Adipocyte (in vitro differentiated cells): ENCODE measurements at places on chromosomes 7 and 10.
A peak's percentile ranks its signal among the peaks of the same experiment; 100 is the strongest.

- peak; percentile 96 for DNase-seq
Observed at GRCh38 chr10:89481662-89482061, 53.7 kb downstream of the SLC16A12 start.

- peak; percentile 42 for DNase-seq
Observed at GRCh38 chr10:97355571-97355975, 21.0 kb upstream of the FRAT2 start.

GRCh38 chr7:210401-210925 is 18.1 kb downstream of the FAM20C start:
- DNase-seq = no peak

DNA sequence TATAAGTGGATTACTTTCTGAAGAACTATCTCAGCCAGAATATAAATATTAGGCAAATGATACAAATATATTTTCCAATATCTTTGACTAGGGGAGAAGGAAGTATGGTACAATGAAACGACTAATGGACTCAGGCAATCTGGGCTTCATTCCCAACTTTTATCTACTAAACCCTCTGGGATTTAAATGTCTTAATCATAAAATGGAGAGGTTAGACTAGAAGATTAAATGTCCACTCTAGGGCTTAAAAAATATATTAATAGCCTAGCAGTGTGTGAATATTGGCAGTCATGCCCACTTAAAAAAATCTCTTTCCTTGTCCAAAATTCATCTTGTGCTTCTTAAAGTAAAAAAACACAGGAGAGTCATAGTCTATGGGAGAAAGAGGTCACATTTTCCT is 98.3 kb downstream of the CTTNBP2 start:
- no peak for DNase-seq

DNA sequence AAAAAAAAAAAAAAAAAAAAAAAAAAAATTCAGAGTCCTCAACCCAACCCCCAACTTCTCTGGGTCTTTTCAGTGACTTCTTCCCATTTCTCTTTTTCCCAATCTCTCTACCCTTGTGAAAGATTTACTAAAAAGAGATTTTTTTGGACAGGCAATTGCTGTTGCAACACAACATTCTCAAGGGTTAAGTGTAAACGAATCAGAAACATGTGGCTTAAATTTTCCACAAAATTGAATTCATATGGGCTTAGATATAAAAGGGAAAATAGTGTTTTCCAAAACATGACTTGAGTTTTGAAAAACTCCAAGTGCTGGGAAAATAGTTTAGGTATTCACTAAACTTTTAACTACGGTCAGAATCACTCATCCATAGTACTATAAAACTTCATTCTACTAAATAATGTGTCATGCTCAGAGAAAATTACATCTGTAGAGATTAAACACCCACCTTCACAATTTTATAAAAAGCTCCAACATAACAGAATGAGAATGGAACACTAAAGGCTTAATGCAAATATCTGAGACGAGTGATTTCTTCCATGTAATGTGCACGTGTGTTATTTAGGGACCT is 643.1 kb downstream of the PARD3 start:
- DNase-seq = peak; percentile 95

GRCh38 chr7:47621347-47621746 is 39.4 kb upstream of the TNS3 start:
- no peak for DNase-seq
